Endothelial cell (in vitro differentiated cells): ENCODE measurements at places on chromosomes 13 and 19. TPM values are rescaled to one million over a fixed set of nuclear protein-coding genes. Genes with fewer than 3 reads are reported as not detected.

DNA sequence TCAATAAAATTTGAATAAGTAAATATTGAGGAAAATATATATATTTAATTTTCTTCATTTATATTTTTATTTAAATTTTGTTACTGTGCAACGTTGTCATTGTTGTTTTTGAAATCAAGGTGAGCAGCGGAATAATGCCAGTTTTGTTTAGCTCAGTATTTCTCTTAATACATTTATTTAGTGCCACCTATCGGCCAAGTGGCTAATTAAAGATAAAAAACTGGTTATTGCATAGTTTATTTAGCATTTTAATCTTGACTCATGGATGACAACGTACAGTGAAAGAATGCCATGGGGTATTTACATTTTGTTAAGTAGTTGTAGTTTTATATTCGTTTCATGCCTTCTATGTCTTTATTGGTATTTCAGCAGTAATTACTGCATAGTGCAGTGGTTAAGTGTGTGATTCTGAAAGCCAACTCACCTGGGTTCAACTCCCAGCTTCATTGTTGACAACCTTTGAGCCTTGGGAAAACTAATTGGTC, 265.9 kb downstream of the MYO16 start:
- DNase-seq, result peak; percentile 20

- no peak for DNase-seq
Observed at GRCh38 chr19:2223959-2224358, 12.2 kb downstream of the PLEKHJ1 start.

DNA sequence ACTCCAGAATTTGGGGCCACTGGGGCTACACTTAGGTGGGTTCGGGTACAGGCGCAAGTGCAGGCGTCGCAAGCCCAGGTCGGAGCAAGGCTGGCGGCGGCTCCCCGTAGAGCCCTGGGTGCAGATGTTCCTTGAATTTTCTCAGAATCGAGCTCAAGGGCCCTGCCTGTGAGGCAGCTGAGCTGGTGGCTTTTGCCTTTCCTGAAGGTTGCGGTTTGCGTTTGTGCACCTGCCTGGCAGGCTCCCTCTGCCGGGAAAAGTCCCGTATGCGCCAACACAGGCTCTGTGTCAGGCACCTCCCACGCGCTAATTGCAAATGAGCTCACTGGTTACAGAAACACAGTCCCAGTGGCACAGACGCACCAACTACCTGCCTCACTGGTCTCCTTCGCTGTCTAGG, 5.9 kb downstream of the DOHH start:
- DNase-seq, result no peak

DNA sequence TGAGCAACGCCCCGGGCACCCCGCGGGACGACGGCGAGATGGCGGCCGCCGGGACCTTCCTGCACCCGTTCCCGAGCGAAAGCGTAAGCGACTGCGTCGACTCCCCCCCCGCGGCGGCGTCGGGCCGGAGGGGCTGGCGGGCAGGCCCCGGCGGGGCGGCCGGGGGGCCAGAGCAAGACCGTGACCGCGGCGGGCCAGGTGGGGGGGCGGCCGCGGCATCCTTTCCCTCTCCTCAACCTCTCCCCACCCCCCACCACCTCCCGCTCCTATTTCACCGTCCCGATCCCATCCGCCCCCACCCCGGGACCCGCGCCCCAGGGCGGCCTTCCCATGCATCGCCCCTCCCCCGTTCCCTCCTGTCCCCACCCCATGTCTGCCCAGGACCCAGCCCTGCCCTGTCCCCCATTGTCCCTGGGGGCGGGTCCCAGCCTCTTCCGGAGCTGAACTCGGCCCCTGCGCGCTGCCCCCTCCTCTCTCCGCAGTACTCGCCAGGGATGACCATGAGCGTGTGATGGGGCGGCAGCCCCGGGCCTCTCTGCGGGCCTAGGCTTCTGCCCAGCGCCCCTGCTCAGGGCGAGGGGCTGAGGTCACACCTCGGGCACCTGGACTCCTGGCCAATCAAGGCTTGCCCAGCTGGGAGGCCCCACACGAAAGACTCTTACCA, 4.1 kb downstream of the ISYNA1 start:
- no peak for DNase-seq

Gene ZNF329
- 14.9 TPM for total RNA-seq

Gene FBL
- 271 TPM for total RNA-seq

DNA sequence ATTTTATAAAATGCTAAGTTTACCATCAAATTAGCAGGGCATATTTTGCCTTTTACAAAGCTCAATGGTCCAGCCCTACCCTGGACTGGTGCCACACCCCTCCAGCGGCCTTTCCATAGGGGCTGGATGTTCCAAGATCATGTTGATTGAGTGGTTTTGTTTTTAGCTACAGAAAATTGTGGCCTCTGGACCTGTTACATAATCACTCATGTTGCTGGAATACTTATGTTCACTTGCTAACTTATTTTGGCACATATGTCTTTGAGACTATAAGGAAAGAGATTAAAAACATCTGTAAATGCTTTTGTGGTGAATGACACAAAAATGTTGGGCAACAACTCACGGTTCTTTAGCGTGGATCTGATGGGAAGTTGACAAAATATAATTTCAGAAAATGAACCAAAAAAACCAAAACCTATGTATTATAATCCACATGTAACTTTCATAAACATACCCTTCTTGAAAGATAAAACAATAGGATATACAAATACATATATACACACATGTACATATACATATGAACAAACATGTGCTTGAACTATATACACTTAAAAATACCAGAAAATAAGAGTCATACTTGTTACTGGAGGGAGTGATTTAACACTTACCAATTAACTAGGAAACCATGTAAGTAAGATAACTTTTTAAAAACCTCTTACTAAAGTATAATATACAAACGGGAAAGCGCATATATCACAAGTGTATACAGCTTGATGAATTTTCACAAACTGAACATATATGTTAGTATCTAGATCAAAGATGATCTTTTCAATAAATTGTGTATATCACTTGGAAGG, 46.6 kb upstream of the SLC15A1 start:
- no peak for DNase-seq

- no peak for DNase-seq
Observed at GRCh38 chr13:84377106-84377505, 494.8 kb upstream of the SLITRK1 start.

DNA sequence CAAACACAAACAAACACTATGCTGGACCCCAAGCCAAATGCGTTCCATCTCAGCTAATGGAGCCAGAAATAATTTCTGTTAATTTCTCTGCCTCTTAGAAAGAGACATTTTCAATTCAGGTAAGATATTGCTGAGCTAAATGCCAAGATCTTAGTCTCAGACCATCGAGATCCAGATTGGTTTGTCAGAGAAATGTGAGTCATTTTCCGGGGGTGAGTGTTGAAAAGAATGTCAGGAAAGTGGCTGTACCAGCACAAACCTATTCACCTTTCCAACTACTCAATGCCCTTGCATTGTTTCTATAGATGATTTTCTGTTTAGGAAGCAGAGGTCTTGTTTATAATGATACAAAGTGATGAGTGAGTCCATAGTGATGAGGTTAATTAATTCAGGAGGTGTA, 266.8 kb upstream of the TSHZ3 start:
- no peak for DNase-seq
